NCI-H226 (cell line): ENCODE measurements at places on chromosomes 2 and 18.

GRCh38 chr18:48780201-48780912, 170.4 kb downstream of the SMAD7 start:
- no peak for DNase-seq

- no peak for DNase-seq
Observed at GRCh38 chr18:59884351-59884750, 15.4 kb upstream of the PMAIP1 start.

GRCh38 chr2:218389333-218390150, 7.5 kb downstream of the SLC11A1 start:
- DNase-seq = no peak

DNA sequence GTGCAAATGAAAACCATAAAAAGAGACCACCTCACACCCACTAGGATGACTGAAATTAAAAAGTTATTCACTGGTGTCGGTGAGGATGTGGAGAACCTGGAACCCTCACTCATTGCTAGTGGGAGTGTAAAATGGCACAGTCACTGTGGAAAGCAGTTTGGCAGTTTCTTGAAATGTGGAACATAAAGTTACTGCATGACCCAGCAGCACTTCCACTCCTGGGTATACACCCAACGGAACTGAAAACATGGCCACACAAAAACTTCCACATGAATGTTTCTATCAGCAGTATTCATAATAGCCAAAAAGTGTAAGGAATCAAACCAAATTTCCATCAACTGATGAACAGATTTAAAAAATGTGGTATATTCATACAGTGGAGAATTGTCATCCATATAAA, 65.1 kb upstream of the SLC66A3 start:
- no peak for DNase-seq

DNA sequence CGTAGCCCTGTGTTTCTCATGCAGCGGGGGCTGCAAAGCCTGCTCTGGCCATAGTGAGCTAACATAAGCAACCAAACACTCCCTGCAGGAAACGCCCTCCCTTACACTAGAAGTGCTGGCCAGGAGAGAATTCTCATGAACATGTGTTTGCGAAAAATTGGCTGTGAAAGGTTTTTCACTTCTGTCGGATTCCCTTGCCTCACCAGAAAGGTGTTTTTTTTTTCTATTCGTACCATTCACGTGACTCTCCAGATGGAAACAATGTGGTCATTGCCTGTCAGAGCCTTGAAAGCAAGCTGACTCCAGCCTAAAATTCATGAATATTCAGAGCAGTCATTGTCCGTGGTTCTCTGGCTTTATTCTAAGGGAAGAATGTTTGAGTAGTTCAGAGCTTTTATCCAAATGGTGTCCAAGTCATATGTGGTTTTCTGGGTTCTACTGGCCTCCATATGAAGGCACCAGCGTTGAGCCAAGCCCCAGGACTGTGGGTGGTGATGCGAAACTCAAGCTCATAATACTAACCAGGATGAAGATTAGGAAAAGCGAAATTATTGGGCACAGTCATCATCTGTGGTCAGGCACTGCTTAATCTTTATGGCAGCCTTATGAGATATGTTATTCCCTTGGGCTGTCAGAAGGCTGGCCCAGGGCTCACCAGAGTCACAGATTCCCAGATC, 236.4 kb downstream of the ALPK2 start:
- no peak for DNase-seq

DNA sequence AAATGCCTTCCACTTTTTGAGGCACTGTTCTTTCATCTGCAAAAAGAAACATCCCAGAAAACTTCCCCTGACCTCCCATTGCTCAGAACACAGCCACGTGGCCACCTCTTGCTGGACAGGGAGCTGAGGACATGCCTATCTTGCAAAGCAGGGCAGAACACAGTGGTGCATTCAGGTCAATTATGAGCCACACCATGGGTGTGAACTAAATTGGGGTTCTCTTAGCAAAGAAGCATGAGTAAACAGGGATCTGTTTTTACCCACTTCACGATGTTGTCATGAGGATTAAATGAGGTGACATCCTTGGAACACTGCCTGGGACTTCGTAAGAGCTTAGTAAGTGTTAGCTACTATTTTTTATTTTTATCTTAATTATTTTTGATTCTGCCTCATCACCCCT, 25.1 kb downstream of the BMP10 start:
- no peak for DNase-seq

DNA sequence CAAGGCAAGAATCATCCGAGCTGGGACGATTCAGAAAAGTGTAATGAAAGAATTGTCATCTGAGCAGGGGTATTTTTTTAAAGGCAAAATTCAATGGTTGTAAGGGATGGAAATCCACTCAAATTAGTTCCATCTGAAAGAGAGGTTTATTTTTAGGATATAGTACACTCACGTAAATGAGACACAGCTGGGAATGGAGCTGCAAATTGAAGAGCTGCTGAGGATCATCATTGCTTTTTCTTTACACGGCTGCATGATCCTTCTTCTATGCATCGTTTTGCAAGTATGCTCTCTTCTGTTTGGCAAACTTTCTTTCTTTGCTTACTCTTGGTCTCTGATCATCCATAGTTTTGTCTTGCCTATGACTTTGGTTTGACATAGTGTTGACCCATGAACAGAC, 27.4 kb upstream of the CUL3 start:
- DNase-seq = no peak

- DNase-seq = peak; percentile 99
Observed at GRCh38 chr2:189657867-189658266, 3.4 kb upstream of the ASNSD1 start.

DNA sequence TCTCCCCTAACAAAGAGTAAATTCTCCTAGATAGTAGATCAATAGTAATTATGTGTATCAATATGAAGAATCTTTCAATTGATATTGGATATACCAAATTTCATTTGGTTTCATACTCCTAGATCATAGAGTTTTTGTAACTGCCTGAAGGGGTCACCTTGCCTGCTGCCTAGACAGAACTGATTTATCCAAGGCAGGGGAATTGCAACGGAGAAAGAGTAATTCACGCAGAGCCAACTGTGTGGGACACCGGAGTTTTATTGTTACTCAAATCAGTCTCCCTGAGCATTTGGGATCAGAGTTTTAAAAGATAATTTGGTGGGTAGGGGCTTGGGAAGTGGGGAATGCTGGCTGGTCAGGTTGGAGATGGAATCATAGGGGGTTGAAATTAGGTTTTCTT, 92.2 kb upstream of the SLC8A1 start:
- DNase-seq = no peak

DNA sequence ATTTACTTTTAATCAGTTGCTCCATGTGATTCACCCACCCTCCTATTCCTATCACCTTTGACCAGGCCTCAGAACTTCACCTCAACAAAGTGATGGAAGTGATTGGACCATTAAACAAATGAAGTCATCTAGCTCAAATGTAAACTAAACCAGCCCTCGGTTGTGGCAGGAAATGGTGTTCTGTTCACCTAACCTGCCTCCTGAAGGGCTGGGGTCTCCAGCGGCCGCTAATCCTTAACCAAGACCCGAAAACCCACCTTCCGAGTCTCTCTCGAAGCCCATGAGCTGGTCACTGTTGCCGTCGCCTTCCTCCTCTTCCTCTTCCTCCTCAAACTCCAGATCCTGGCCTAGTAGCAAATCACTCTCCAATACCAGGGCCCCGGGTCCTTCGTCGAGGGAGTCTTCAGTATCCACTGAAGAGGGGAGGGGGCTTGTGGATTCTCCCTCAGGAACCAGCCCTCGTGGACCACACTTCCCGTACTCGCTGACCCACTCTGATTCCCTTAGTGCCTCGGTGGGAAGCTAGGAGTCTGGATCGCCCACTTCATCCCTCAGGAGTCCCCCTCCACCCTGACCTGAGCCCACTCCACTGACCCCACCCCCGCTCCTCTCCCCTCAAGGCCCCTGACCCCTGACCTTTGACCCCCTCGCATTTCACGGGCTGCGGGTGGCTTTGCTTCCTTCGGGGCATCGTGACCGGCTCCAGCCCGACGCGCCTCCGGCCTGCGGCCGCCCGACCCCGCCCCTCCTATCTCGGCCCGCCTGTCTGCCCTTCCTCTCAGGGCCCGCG, 503 bp downstream of the ZNF513 start:
- no peak for DNase-seq

- DNase-seq = no peak
Observed at GRCh38 chr2:68837164-68837860, 33.9 kb downstream of the BMP10 start.

DNA sequence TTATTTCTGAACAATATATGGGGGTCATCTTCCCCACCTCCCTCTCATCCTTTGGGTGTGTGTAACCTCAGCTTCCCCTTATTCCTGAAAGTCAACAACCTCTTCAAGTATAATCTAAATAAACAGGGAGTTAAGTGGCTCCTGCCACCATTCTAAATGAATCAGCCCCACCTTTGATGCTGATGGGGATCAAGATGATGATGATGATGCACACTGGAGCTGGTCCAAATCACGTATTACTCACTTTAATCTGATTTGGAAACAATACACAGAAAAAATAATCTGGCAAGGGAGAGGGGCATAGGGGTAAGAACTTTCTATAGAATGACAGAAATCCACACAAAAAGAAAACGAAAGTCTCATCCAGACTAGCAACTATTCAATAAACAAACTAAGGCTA, 7.1 kb downstream of the ACVR1 start:
- DNase-seq = no peak

- DNase-seq = no peak
Observed at GRCh38 chr2:65381607-65382051, 50.8 kb downstream of the SPRED2 start.

GRCh38 chr2:608297-608696, 68.9 kb downstream of the TMEM18 start:
- no peak for DNase-seq

DNA sequence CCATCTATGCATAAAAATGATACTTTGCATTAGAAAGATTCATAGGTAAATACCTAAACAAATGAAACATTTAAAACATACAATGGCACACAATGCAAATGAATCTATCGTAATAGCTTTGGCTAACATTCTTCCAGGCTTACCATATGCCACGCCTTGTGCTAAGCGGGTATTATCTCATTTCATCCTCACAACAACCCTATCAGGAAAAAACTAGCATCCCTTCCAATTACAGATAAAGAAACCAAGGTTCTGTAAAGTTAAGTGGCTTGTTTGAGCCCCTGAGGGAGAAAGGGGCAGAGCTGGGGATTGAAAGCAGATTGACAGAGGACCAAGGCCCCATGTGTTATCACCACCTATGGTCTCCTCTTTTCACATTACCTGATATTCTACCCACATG, 145.4 kb upstream of the ETAA1 start:
- no peak for DNase-seq

GRCh38 chr2:217642944-217643343, 359.9 kb downstream of the TNS1 start:
- DNase-seq = no peak

GRCh38 chr2:27202854-27203253, 9.0 kb upstream of the ATRAID start:
- no peak for DNase-seq
